ENCODE measurements at places on chromosomes 1 and 21.

DNA sequence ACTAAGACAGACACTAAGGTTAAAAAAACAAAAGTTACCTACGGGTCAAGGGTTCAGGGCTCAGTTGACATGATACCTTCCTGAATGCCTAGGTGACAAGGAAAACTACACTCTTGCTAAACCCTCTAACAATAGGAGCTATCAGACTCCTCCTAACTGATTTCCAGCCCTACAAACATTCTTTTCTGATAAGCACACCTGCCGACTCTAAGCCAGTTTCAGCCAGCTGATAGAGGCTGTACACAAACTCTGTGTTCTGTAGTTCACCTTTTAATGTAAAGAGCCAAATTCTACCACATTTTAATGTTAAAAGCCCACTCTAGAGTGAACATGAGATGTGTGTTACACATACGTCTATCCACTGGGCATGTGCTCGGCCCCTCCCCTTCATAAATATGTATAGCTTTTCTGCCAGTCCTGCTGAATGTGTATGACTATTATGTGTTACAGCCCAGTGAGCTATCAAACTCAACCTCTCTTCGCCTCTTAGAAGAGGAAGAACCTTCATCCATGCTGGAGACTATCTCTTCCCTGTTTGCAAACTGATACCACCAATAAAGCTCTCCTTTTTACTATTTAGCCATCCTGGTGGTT is 40.0 kb upstream of the FAM163A start:
- no peak for DNase-seq

GRCh38 chr1:201711811-201712210 is 117.1 kb upstream of the IPO9 start:
- DNase-seq: no peak

DNA sequence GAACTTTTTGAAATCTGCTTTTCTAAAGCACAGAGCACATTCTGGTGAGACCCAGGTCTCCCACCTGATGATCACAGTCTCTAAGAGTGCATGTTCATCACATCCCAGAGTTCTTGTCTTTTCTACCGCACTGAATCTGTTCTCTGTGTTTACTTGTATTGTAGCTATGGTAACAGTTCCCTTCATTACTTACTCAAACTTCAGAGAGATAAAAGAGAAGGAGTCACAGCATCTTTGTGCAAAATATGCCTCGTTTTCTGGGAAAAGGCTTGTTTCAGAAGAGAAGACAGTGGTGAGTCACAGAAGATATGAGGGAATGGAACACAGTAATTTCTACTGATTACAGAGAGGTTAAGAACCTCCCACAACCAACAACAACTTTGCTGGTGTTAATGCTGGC is 580.6 kb downstream of the PLA2G4A start:
- no peak for DNase-seq

DNA sequence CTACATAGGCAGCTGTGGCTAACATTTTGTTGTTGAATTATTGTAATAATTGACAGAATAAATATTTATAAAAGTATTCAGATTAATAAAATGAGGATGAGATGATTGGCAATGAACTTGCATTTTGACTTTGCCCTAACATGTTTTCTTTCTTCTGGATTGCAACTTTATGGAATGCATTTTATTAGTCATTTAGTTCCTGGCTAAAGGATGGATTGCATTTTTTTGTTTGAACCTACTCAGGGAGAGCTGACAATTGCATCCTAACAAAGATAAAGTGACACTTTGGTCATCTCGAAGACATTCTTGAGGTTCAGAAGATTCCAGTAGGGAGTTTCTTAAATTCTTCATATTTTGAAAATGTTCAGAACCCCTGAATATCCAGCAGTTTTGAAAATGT is 37.5 kb downstream of the PGM1 start:
- DNase-seq: no peak

DNA sequence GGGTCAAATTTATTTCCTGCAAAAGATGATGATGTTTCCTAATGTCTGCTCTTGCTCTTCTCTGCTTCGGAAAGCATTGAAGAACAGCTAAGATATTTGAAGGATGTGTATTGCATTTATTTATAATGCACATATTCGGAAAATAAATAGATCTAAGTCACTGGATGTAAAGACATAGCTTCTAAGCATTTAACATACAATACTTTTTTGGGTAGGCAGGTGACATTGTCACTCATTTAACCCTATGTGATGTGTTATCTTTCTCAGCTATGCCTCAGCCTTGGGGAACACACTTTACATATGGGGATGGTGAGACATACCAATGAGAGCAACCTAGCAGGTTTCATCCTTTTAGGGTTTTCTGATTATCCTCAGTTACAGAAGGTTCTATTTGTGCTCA is at the start of gene OR2G2:
OR2G2 (plus strand) TSS at position 301 of the 400 bp plus-strand sequence; CDS start at position 301, 0 bp downstream.
- DNase-seq: no peak

DNA sequence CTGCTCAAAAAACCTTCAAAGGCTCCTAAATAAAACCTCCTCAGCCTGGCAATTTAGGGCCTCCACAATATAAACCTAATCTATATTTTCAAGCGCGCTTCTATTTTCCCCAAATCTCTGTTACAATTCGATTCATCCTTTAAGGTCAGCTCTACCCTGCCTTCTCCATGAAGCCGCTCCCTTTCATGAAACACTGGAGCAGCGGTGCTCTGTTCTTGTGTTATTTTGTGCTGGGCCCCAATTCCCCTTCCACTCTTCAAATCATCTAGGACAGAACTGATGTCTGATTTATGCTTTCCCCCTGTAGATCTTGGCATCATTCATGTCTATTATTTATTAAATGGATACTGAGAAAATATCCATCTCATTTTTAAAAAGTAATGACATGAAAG is 6.9 kb downstream of the ERRFI1 start:
- DNase-seq: no peak

DNA sequence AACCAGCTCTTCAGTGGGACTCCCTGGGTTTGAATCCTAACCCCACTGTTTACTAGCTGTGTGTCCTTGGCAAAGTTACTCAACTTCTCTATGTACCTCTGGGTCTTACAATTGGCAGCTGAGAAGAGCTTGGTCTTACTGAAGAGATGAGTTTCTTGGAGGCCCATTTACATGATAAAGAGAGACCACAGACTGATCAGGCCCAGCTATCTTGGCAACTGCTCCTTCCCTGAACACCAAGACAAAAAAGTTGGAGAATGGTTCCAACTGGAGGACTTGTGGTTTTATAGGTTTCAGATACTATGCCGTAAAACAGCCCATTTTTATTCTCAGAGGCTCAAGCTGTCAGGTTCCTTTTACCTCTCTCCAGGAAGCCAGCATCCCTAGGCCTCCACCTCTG is 24.8 kb upstream of the CNIH3 start:
- DNase-seq: no peak

GRCh38 chr1:48033495-48034045 is 36.4 kb upstream of the TRABD2B start:
- no peak for DNase-seq

GRCh38 chr21:33894736-33895288 is 20.8 kb downstream of the ATP5PO start:
- DNase-seq: peak; percentile 80

DNA sequence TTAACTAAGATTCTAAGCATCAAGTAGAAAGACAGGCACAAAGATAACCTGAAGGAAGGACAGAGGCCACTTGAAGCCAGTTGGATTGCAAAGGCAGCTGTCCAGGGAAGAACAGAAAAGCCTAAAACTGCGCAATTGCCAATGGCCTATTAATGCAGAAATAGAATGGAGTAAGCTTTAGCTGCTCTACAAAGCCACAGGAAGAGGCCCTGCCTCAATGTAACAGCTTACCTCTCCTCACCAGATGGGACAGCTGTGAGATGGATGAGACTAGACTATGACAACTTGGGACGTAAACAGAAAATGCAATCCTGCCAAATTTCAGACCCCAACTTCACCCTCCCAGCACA is 176.5 kb downstream of the EIF4G3 start:
- DNase-seq: no peak

DNA sequence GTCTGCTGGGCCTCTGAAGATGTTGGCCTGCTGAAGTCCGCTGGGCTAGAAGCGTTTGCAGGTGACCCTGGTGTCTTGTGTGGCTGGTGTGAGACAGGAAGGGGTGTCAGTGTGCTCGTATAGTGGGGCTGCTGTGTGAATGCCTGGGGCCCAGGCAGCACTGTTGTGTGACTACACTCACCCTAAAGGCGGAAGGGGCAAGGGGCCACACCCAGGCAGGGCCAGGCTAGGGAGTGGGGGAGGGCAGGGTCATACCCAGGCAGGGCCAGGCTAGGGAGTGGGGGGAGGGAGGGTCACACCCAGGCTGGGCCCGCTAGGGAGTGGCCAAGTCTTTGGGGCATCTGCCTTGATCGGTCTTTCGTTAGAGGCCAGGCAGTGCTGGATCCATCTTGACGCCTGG is 25.0 kb downstream of the PDXK start:
- no peak for DNase-seq

Data from anterior cingulate cortex (tissue), 58 donors.